ENCODE measurements at places on chromosomes 12 and 14.

DNA sequence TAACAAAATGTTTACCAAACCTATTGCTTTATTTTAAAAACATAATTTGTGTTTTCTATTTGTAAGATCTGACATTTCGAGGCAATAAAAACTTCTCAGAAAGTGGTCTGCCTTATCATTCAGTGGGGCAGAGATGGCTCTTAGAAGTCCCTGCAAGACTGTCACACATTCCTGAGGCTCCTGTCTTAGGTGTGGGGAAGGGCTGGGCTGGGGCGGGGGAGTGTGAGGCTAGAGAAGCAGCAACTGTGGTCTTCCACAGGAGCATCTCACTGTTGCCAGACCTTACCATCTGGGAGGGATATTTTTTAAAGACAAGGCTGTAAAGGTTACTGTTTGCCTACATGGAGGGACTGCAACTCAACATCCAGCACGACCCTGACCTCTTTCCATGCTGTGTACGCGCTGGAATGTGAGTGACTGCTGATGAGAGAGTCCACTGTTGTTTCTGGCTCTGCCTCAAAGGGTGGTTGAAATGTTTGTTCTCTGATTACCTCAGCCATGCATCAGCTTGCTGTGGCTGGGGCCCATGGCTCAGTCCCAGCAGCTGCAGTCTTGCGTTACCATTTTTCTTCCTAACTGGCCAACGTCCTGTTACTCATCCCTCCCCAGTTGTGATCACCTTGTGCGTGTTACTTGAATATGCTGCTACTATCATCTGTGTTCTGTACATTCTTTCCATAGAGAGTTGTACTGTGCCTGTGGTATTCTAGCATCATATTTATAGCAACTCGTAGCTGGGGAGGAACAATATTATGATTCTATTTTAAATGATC lies 12.4 kb downstream of the ERG28 start:
- no peak for DNase-seq

DNA sequence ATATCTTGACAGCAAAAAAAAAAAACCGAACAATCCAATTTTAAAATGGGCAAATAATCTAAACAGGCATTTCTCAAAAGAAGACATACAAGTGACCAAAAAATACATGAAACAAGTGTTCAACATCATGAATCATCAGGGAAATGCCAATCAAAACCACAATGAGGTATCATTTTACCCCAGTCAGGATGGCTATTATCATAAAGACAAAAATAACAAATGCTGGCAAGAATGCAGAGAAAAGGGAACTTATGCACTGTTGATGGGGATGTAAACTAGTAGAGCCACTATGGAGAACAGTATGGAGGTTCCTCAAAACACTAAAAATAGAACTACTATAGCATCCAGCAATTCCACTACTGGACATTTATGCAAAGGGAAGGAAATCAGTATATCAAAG lies 448.2 kb downstream of the RGS6 start:
- no peak for DNase-seq

- DNase-seq = no peak
Measured at GRCh38 chr14:71481021-71481654, 451.1 kb upstream of the RGS6 start.

- no peak for DNase-seq
Measured at GRCh38 chr14:49975276-49975675, 82.4 kb downstream of the ARF6 start.

DNA sequence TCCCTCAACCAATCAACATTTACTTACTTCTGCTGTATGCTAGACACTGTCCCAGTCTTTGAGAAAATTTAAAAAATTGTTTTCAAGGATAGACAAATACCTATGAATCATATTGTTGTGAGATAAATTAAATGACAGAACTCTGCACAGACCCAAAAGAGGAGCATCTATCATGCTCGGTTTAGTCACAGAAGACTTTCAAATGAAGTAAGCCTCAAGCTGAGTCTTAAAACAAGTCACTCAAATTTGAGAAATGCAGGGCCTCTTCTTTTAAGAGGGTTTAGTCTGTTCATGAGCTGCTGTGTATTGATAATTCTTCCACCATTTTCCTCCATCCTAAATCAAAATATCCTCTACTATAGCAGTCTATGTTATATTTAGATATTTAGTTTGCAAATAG lies 24.4 kb upstream of the COCH start:
- DNase-seq = no peak

GRCh38 chr14:101723061-101723595 lies 38.4 kb upstream of the PPP2R5C start:
- no peak for DNase-seq

DNA sequence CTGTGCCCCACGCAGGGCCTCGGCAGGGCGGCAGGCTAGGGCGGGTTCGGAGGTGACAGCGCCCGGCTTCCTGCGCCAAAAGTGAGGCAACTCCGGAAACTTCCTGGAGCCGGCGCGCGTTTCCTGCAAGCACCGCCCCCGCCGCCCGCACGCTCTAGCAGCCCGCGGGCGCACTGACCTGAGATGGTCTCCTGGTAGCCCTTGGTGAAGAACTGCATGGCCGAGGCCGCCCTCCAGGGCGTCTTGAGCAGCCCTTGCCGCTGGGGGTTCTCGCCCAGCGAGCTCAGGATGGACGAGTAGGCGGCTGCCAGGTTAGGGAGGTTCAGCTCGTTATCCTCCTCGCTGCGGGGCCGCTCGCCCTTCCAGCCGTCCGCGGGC lies 494 bp downstream of the GCH1 start:
- DNase-seq = no peak

GRCh38 chr14:91872011-91872501 lies 4.7 kb upstream of the TC2N start:
- no peak for DNase-seq

DNA sequence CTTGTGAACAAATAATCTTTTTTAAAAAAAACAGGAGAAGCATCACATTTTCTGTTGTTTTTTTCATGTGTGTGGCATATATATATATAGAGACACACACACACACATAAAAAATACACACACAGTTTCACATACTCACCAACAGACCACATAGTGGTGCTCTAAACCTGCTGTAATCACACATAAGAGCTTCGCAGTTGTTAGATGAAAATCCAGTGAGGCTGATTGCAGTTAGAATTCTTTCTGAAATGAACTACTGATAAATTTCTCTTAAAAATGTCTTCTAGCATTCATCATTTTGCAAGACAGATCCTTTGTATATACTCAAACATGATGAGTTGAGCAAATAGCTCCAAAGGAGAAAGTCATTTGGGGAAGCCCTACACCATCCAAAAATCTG lies 434.3 kb upstream of the STXBP6 start:
- no peak for DNase-seq

DNA sequence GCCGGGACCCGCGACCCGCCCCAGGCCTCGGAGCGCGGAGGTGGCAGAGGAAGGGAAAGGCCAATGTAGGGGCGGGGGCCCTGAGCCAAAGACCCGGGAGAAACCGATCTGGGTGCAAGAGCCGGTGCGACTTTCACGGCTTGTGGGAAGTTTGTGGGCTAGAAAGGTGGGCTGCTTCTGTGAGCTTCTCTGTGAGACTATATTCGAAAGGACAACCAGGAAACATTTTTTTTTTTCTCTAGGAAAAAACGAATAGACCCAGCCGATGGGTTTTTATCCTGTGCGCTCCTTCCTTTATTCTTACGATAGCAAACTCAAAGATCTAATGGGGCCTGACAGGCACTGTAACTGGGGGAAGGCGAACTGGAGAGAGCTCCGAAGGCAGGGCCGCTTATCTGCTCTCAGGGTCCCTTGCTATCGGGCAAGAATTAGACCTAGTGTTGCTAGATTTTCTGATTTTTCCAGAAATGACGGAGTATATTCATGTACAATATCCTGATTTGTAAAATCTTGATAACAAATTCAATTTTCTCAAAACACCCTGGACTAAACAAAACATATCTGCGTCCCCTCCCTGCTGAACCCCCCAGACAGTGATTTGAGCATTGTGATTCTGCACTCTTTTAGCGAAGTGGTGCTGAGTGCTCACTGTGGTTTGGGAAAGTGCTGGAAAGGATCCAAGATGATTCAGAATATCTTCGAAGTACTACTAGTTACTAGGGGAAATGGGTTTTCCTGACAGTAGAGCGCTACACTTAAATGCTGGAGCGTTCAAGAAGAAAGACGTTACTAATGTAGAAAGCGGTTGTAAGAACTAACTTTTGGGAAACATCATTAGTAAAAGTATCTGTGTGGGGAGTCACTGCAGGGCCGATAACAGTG lies 563 bp upstream of the STXBP6 start:
- no peak for DNase-seq

GRCh38 chr12:52542157-52542556 lies 10.8 kb downstream of the KRT71 start:
- DNase-seq = no peak

GRCh38 chr12:6375269-6376078 lies at the start of gene SCNN1A:
SCNN1A (minus strand) TSS chr12:6375563; CDS start chr12:6374783, 780 bp downstream.
- no peak for DNase-seq

- no peak for DNase-seq
Measured at GRCh38 chr14:56487090-56487667, 92.4 kb upstream of the TMEM260 start.
